LHCN-M2 (cell line): ENCODE measurements at places on chromosomes 11 and 22.

DNA sequence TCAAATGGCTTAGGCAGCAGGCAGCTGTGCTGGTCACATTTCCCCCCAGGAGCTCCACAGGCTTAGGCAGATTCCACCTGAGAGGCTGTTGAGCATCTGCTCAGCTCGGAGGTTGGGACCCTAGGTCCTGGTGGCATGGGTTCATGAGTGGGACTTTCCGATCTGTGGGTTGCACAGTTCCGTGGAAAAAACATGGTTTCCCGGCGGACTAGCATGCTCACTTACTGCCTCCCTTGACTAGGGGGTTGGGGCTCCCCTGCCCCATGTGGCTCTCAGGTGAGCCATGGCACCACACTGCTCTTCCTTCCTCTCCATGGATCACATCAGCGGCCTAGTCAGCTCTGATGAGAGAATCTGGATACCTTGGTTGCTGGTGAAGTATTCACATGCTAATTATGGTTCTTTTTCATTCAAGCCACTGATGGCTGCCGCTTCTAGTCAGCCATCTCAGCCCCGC is 685.1 kb downstream of the METTL15 start:
- DNase-seq, result no peak

DNA sequence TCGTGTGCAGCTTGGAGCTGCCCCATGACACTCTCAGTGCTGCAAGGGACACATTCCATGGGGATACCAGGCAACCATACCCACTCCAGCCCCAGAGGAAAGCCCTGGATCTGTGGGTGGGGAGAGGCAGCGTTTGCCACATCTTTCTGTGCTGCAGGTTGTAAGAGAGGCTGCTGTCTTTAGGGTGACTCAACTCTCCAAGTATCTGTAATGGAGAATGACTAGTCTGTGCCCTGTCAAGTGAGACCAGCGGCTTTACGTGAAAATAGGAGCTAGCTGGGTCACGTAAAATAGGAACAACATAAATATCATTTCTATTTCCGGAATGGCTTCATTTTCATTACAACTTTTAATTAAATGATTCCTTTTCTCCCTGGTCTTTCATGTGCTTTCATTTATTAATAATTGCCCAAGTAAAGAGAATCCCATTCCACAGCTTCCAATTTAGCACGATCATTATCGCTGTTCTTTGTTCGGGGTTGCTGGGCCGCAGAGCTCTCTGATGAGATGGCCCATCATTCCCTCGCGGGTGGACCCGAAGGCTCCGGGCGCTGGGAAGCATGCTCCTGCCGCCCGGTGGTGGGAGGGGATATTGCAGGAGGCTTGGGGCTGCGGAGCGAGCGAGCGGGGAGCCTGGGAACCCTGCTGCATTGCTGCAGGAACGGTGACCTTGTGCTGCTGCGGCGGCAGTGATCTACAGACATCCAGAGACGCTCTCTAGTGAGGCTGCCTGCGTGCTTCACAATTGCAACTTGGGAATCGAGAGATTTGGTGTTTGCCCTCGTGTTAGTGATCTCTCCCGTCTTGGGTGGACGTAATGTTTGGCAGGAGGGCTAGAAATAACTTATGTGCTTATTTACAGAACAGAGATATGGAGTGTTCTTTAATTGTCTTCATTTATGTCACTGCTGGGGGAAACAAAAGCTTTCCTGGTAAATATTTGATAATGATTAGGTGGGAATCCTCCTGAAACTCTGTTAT is 10.6 kb downstream of the SLC6A5 start:
- DNase-seq, result peak; percentile 32

DNA sequence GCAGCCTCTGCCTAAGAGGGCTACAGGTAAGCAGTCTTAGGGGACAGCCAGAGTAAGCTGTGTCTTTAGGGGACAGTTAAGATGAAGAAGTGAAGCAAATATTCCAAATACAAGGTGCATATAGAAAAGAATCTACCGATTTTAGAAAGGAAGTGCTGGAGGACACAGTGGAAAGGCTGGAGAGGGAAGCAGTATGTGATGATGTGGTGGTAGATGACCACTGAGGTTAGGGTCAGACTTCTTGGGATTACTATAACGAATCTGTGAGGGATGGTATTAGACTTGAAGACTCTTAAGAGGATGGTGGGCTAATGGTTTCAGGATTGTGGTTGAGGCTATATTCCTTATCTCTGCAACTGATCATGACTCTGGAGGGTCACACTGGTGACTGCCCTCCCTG is 40.0 kb upstream of the PHOX2A start:
- DNase-seq, result no peak

GRCh38 chr11:68897441-68897840 is 6.2 kb downstream of the MRPL21 start:
- DNase-seq, result no peak

DNA sequence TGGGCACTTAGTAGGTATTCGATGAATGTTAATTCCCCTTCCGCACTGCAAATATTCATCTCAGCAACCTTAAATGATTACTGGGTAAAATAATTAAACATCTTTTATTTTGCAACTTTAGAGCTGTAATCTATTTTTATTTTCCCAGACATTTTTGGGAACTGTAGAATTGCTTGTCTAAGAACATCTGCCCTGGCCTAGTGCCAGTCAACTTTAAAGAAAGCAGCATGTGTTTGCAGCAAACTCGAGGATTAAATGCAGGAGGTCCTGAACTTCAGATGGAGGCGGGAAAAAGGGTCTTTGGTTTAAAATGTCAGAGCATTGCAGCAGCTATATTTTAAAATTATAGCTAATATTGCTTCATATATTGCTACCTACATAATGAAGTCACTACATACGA is 190.0 kb downstream of the PGR start:
- DNase-seq, result no peak

- DNase-seq, result no peak
Observed at GRCh38 chr22:44136112-44136511, 44.6 kb upstream of the PARVG start.

GRCh38 chr22:35746946-35747703 is 29.5 kb downstream of the APOL5 start:
- DNase-seq, result no peak

DNA sequence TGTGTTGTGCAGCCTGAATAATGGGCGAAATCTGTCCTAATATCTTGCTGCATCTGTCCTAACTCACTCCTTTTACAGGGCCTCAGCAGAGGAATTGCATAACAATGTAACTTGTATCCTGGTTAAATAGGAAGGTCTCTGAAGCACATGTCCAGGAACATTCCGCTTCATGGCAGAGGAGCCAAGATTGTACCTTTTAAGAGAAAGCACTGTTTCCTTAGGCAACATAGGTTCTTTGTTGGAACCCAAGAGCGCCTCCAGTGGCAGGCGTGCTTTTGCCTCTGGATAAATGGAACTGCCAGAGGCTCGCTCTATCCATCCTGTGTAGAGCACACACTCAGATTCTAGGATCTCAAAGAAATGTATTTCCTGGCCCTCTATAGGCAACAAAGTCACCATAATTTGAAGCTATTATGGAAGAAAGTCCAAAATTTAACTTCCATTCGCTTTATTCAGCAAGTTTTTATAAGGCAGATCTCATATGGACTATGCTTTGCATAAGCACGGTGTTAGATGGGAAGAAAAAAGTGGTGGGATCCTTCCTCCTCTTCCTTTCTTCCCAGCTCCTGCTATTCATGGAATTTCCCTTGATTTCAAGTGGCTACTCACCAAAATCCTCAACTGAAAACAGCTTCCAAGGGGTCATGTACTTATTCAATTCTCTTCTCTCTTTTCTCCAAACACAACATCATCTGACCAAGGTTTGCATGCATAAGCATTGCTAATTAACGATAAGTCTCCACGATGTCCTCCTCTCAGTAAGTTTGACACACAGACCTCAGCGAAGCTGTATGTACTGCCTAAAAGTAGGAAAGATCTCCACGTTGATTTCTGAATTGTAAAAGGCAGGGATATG is at the start of gene BLID:
BLID (minus strand) TSS at position 692 of the 856 bp plus-strand sequence; CDS start at position 399, 293 bp downstream.
- no peak for DNase-seq

DNA sequence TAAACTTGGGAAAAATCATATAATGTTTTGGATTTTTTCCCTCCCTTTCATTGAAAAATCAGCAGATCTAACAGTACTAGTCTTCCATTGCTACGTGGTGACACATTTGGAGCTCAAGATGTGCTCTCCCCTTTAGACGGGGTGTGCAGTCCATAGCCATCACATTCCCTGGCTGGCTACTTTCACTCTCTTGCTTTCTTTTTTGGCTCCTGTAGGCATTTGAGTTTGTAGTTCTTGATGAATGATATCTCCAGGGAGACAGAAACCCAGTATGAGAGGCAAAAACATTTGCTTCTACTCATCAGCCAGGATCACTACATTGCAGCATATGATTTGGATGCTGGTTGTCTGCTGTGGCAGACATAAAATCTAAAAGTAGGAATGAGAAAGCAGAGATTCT is 12.1 kb downstream of the CCDC81 start:
- peak; percentile 59 for DNase-seq

DNA sequence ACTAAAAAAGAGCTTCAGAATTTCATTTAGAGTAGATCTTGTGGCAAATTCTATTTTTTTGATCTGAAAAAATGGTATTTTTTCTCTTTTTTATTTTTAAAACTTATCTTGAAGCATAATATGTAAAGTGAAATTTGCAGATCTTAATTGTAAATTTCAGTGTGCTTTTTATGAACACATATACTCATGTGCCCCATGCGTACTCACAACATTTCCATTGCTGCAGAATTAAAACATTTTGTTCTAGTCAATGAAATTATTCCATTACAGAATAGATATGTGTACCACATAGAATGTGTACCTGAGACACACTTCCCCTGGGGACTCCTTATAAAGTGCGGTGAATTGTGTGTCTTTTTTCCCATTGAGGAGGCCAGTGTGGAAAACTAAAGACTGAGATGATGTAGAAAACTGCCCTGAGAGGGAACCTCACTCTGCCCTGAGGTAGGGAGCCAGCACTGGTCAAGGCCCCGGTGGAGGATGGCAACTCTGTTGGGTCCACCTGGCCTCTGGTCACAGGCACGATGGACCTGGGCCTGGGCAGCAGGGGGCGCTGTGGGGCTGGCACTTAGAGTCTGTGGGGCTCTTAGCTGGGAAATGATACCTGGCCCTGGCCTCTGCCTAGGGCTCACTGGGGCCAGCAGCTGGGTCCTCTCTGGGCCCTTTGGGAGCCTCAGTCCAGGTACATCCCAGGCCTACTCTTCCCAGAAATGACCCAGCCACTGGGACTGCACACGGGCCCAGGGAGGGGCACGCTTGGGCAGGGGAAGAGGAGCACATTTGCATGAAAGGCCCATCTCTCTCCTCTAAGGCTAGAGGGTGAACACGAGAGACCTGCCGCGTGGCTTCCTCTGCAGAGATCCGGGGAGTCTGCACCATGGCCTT is 77.9 kb upstream of the TOP3B start:
- peak; percentile 33 for DNase-seq

- peak; percentile 37 for DNase-seq
Observed at GRCh38 chr11:58805065-58805464, 39.4 kb downstream of the GLYATL2 start.

GRCh38 chr11:62539238-62539925 is 7.2 kb downstream of the AHNAK start:
- peak; percentile 92 for DNase-seq

DNA sequence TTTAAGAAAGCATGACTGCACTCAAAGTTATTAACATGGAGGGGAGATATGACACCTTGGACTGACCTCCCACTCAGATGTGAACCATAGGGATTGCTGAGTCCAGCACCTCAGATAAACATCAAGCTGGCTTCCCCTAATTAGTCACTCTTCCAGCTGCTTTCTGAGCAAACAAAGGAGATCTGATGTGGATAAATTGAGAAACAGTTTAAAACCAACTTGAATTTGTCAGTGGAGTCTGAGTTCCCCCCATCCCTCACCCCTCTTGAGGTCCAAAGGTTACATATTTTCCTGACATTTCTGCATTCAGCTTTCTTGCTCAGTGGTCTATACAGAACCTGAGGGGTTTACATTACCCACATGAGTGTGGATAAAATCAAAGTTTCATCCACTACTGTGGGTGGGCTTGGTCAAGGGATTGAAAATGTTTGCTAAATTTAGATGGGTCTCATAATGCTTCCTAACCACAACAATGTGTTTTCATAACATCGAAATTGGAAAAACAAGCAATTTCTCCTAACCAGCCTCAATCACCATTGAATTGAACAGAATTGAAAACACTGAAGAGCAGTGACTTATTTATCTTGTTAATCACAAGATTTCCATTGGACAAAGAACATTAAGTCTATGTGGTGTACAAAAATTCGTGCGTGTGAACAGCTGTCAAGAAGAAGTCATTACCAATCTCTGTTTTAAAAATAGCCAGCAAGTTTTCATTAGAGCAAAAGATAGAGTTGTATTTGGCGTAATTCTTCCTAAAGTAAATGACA is 292.3 kb downstream of the METTL15 start:
- peak; percentile 88 for DNase-seq

DNA sequence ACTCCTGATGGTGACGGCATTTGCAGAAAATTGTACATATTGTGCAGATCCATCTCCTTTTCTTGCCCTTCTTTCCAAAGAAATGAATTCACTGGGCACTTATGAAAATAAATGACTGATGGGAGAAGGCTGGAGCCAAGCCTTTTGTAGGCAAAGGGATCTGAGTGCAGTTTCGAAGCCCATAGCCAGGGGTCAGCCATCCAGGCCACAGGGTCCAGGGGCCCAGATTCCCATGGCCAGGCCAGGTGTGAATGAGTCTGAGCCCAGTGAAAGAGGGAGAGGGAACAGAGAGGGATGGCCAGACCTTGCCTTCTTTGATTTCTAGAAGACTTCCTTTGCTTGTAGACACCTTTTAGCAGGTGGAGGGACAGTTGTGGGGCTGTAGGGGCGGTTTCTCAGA is 209.1 kb downstream of the KIRREL3 start:
- no peak for DNase-seq

DNA sequence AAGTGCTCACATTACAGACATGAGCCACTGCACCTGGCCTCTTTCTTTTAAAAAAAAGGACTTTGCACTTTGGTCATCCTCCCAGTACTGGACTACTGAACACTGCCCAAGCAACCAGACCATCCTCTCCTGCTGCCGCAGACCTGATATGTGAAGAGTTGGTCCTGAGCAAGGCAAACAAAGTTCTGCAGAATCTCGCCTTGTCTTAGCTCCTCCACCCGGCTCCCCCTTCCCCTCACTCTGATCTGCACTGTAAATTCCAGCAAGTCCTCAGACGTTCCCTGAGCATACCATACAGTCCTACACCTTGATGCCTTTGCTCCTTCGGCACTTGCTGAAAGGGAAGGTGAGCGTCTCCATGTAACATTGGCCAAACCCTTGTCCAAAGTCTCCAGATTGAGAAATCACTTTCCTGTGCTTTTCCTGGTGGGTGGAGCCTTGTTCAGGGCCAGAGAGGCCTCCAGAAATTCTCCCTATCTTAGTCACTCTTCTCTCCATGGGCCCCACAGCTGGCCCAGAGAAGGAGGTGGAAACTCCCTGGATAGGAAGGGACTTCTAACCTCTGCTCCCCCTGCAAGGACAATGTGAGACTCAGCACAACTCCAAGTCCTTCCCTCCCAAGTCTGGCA is 47.0 kb upstream of the TIMP3 start:
- peak; percentile 52 for DNase-seq
